ENCODE measurements at places on chromosomes 13 and 19. TPM values are rescaled to one million over a fixed set of nuclear protein-coding genes. Genes with fewer than 3 reads are reported as not detected.
A peak's percentile ranks its signal among the peaks of the same experiment; 100 is the strongest.

DNA sequence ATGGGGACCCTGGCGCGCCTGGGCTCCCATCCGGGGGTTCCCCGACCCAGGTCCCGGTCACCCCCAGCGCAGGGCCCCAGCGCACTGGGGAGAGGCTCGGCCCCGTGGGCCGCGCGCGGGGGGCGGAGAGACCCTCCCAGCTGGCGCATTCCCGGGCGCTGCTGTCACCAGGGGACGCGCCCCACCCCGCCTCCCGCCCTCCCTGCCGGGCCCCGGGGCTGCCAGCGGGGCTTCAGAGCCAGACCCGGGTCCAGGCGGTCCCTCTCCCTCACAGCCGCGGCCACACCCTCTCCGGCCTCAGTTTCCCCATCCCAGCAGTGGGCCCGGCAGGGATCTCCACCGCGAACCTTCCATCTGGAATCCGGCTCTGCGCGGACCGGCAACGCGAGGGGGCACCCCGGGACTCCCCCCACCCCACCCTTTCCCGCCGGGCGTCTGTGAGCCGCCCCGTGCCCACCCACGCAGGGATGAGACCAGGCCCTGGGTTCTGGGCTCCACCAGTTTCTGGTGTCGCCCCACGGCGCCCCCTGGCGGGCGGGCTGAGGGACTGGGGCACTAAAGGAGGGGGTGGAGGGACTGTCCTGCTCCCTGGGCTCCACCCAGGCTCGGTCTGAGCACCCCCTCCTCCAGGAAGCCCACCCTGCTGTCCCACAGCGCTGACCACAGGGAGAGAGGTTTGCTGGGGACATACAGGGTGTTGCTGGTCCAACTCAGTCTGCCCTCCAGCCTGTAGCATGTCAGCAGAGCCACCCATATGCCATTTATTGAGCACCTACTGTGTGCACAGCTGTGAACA, 878 bp upstream of the ADAMTSL5 start:
- no peak for DNase-seq

GRCh38 chr13:108629181-108629752, at the start of gene MYO16:
MYO16 (plus strand) TSS chr13:108629611; CDS start chr13:108629845, 234 bp downstream.
- DNase-seq, result no peak

Gene MYPOP
- 13.8 TPM for total RNA-seq

DNA sequence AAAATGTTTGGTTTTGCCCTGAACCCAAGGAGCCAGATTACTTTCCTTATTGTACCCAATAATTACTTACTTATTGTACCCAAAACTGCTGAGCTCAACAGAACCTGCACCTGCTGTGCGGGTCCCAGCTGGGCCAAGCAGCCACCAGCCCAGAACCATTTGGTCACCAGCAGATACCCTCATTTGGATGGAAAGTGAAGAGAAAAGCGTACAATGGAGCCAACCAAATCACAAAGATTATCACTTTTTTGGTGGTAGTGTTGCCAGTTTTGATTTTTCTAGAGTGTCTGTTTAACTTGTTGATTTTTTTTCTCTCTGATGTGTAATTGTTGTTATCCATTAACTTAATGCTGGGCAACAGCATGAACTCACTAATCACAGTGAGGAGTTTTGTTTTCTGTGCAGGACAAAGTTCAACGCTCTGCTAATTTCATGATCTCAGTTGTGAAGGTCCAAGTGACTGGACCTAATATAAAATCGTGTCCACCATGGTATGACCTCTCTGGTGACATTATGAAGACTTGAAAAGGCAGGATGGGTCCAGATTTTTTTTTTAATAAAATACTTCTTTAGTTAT, 23.8 kb downstream of the SPATA13 start:
- DNase-seq, result no peak

GRCh38 chr13:62129000-62129551, 713.4 kb upstream of the PCDH20 start:
- DNase-seq, result no peak

Gene DHDH
- total RNA-seq, result not detected

DNA sequence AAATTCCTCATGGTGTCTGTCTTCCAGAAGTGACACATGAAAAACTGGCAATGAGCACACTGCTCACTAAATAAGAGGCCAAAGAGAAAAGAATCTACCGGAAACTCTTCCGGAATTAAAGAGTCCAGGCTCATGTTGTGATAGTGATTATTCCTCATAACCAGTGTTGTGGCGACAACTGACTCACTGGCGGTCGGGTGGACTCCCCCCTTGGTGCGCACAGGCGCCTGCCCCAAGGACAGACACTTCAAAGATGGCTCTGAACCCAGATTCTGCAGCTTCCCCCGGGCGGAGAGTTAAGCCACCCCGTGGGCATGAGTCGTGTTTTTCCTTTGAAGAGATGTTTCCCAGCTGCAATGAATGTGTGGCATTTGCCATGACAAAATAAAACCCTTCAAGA, 10.3 kb downstream of the IL17D start:
- no peak for DNase-seq

Gene ZIC2
- total RNA-seq, result not detected

DNA sequence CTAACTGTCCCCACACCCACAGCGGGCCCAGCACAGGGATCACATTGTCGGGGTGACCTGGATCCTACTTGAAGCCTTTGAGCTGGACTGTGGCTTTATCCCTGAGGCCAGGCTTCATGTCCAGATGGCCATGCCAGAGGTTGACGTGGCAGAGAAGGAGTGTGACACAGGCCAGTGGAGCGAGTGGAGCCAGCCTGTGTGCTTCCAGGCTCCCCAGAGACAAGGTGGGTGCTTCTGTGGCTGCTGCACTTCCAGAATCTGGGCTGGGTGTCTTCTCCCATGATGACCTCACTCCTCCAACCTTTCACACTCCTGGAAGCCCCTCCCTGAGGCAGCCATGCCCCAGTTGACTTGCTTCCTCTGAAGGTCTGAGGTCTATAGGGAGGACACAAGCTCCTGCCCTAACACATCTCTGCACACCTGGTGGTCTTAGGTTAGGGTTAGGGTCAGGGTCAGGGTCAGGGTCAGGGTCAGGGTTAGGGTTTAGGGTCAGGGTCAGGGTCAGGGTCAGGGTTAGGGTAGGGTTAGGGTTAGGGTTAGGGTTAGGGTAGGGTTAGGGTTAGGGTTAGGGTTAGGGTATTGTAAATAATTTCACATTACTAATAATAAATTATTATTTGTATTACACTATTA, 13.1 kb upstream of the MZF1 start:
- DNase-seq, result no peak

Gene OR7A5
- 0.74 TPM for total RNA-seq

Gene RFPL4AL1
- total RNA-seq, result not detected

DNA sequence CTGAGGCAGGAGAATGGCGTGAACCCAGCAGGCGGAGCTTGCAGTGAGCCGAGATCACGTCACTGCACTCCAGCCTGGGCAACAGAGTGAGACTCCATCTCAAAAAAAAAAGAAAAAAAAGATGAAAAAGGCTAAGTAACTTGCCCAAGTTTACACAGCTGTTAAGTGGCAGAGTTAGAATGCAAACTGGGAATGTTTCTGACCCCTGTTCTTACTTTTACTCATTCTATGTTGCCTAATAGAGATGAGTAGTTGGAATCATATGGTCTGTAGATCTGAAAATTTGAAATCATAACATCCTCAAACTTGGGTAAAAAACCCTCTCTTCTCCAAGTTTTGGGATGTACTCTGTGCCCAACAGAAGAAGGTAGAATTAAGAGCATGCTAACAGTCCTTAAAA, 235.8 kb upstream of the RFC3 start:
- DNase-seq, result no peak

- peak; percentile 84 for DNase-seq
Observed at GRCh38 chr19:18167011-18167410, 6.6 kb upstream of the IFI30 start.

Gene ZNF547
- total RNA-seq, result 3.2 TPM

- DNase-seq, result no peak
Observed at GRCh38 chr13:29125934-29126424, 305.8 kb downstream of the MTUS2 start.

Gene PRSS57
- total RNA-seq, result not detected

DNA sequence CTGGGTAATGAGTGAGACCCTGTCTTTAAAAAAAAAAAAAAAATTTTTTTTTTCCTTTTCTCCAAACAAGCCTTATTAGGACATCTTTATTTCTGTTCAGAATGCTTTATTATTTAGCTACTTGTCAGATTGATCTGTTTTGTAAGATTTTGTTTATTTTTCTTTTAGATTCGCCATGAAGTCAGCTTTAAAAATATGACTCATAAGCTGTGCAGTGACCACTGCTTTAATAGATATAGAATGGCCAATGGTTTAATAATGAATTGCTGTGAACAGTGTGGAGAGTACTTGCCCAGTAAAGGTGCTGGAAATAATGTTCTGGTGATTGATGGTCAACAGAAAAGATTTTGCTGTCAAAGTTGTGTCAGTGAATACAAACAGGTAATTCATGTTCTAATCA, 47.7 kb downstream of the ZMYM2 start:
- DNase-seq, result no peak

DNA sequence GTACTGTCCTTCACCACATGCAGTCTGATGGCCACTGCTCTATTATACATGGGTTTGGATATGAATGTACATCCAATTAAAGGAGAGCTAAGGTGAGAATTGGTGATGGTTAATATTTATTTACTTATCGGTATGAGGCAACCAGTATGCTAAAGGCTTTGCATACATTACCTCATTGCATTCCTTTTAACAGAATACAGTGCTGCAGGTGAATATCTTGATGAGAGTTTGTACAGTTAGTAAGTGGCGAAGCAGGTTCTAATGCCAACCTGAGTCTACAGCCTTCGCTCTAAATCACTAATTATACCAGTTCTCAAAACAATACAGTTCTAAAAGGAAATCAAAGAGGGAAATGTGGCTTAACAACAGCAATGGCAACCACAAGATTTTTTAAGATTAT, 284.1 kb downstream of the ITGBL1 start:
- no peak for DNase-seq

DNA sequence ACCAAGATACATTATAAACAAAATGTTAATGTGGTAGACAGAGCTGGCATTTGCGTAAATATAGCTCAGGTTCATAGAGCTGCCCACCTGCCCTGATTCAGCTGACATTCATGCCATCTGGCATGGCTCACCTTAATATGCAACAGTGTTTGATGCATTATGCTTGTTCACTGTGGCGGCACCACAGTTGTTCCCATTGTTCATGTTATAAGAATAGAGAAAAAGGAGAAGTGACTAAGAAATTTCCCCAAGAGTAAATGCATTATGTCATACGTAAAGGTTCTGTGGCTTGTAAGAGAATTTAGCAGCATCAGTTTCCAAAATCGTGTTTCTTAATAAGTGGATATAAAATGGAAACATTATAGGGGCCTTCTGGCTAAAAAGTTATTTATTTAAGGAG, 4.5 kb downstream of the CCNA1 start:
- no peak for DNase-seq

DNA sequence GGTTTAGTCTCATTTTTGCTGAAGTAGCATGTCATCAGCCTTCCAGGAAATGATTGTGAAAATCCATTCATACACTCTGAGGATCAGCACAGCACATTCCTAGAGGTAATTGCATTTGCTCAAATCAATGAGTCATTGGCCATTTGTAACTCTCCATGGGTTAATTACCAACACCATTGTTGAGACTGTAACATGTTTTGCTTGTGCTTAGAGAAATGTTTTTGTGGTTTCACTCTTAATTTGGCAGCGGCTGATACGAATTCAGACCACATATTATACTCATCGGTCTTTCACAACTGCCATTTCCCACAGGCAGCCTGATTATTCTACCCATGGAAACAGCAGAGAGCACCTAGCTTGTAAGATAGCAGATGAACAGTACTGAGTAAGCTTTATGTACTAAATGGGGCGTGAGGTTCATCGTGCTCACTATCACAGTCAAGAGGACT, 110.3 kb downstream of the NHLRC3 start:
- no peak for DNase-seq

Gene APOC4
- not detected for total RNA-seq

Gene TICAM1
- 16.5 TPM for total RNA-seq

Gene PDE4C
- 0.98 TPM for total RNA-seq

DNA sequence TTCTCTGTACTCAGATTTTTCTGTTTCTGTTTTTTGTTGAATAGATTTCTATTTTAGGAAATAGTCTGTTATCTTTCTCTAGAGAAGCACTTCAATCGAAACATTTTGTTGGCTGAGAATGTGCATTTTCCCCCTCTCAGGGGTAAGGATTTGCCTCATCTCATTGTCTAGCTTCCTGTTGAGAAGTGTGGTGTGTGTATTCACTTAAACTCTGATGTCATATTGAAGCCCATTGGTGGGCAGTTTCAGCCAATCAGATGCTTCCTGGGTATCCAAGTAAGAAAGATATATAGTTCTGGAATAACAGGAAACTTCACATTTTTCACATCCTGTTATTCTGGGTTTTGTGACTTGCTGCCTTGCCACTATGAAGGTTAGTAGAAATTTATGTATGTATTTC, 87.6 kb downstream of the ARHGEF7 start:
- no peak for DNase-seq

DNA sequence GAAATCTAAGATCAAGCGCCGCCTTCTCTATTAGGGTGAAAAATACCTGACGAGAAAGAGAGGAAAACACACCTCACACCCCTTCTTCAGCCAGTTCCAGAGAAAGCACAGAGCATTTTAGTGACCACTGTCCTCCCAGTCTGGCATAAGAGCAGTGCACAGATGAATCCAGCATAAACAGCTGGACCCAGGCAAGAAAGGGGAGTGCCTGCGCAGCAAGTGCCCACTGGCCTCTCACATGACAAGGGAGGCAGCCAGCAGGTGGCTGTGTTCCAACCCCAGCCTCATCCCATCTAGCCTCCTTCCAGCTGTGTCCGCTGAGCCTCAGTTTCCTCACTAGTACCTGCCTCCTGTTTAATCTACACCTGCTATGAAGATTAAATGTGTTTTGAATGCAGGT, 8.0 kb downstream of the MED26 start:
- no peak for DNase-seq

DNA sequence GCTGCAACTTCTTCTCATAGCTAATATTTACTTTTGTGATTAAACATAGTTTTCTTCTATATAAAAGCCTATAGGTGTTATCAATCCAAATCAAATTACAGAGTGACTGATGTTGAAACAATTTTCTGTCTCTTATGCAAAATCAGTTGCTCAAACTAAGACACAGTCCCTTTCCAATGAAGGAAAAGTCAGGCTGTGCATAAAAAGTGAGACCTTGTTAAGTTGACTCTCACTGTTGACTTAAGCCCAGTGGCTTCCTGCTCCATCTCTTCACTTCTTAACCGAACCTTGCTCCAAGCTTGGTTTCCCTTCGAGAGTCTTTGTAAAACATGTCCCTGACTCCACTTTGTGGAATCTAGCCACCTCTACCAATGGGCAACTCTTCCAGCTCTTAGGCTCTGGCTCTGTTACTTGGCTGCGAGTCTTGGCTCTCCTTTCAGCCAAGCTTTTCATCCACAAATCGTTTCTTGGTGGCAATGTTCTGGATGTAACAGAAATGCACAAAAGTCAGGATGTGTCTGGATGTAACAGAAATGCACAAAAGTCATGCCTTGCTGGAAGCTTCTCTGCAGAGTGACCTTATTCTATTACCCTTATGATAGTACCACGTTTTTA, 118.9 kb downstream of the LIG4 start:
- no peak for DNase-seq

DNA sequence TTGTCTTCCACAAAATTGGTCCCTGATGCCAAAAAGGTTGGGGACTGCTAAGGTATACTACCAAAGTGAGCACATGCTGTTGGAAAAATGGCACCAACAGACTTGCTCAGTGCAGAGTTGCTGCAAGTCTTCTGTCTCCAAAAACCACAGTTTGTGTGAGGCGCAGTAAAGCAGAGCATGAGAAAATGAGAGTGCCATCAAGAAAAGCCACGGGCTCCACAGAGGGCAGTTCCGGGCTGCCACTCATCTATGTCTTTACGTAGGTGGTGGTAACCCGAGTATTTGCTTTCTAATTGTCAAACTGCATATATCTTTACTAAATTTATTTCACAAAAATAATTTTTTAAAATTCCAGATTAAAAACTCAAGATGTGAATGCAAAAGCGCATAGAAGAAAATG, 123.8 kb downstream of the RNF17 start:
- DNase-seq, result no peak
